ENCODE measurements at places on chromosomes 12 and 14. TPM values are rescaled to one million over a fixed set of nuclear protein-coding genes. Genes with fewer than 3 reads are reported as not detected.

Gene SLC5A8
- total RNA-seq = not detected

Gene KLRC1
- total RNA-seq = not detected

Gene KRT2
- not detected for total RNA-seq

Gene TMTC2
- 1.1 TPM for total RNA-seq

Gene MYL2
- total RNA-seq = 0.96 TPM

Gene SIX4
- total RNA-seq = 2.8 TPM

Gene DNAJC22
- total RNA-seq = 22.9 TPM

Gene PAWR
- total RNA-seq = 51.9 TPM

Gene TC2N
- total RNA-seq = 0.76 TPM

Gene SIX6
- total RNA-seq = not detected

Gene EMP1
- total RNA-seq = 196 TPM

Gene CLEC1A
- not detected for total RNA-seq

Gene AQP2
- not detected for total RNA-seq

Gene CCDC38
- 0.12 TPM for total RNA-seq

Gene CISTR
- not detected for total RNA-seq

Gene ARHGAP9
- total RNA-seq = 0.69 TPM

Gene C12orf60
- 1.3 TPM for total RNA-seq

Gene CD27
- total RNA-seq = not detected

Gene TTC5
- 15.4 TPM for total RNA-seq

Gene AKAP6
- total RNA-seq = 0.29 TPM

Gene NDUFA12
- total RNA-seq = 181 TPM

Gene NFATC4
- 0.28 TPM for total RNA-seq

Gene TPI1
- total RNA-seq = 1,693 TPM

Gene CFAP251
- 1.3 TPM for total RNA-seq

Gene NKX2-1
- not detected for total RNA-seq

Gene CIDEB
- total RNA-seq = not detected

Gene MYO1A
- total RNA-seq = 0.10 TPM

Gene CCDC184
- 2.3 TPM for total RNA-seq

Gene ATXN2
- total RNA-seq = 55.3 TPM

Gene GPR84
- 0.09 TPM for total RNA-seq

Gene YLPM1
- 44.8 TPM for total RNA-seq

Gene SUSD6
- total RNA-seq = 7.7 TPM

Gene ZDHHC22
- 0.20 TPM for total RNA-seq

Gene PIWIL1
- not detected for total RNA-seq

Gene REM2
- total RNA-seq = 0.23 TPM

Gene EXOC3L4
- 1.5 TPM for total RNA-seq

Gene FAM216A
- total RNA-seq = 17.0 TPM

Gene PELI2
- total RNA-seq = 0.77 TPM

Gene CFAP54
- 1.4 TPM for total RNA-seq

Gene PCNX1
- 22.6 TPM for total RNA-seq

Gene ANO2
- 0.14 TPM for total RNA-seq

Gene R3HDM2
- 11.9 TPM for total RNA-seq

Gene ASCL1
- total RNA-seq = not detected

Gene CCND2
- total RNA-seq = not detected

Gene SLC8A3
- not detected for total RNA-seq

Gene PLCZ1
- total RNA-seq = not detected

Gene PAN2
- total RNA-seq = 14.2 TPM

Gene IAPP
- not detected for total RNA-seq

Gene HAL
- 0.74 TPM for total RNA-seq

Gene VRTN
- not detected for total RNA-seq

Gene ZFYVE1
- 9.1 TPM for total RNA-seq

Gene PAPLN
- total RNA-seq = 4.0 TPM
